ENCODE measurements at places on chromosomes 2 and 18.

- DNase-seq, result no peak
These were observed 40.5 kb upstream of the POLE4 start for GRCh38 chr2:74917702-74918619.

DNA sequence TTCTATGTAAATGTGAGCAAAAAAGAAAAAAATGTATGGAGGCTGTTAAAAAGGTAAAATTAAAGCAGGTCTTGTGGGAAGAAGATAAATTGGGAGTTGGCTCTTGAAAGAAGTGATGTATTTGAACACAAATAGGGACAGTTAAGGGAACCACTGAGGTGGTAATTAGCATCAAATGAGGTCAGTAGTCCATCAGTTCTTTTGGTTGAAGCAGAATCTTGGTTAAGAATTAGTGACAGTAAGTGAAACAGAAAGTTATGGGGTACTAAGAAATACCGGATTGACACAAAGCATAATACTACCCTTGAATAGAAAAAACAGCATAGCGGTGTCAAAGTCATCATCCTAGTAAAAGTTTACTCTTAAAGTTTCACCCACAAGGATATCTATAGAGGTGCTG, 352.6 kb upstream of the VRK2 start:
- no peak for DNase-seq

DNA sequence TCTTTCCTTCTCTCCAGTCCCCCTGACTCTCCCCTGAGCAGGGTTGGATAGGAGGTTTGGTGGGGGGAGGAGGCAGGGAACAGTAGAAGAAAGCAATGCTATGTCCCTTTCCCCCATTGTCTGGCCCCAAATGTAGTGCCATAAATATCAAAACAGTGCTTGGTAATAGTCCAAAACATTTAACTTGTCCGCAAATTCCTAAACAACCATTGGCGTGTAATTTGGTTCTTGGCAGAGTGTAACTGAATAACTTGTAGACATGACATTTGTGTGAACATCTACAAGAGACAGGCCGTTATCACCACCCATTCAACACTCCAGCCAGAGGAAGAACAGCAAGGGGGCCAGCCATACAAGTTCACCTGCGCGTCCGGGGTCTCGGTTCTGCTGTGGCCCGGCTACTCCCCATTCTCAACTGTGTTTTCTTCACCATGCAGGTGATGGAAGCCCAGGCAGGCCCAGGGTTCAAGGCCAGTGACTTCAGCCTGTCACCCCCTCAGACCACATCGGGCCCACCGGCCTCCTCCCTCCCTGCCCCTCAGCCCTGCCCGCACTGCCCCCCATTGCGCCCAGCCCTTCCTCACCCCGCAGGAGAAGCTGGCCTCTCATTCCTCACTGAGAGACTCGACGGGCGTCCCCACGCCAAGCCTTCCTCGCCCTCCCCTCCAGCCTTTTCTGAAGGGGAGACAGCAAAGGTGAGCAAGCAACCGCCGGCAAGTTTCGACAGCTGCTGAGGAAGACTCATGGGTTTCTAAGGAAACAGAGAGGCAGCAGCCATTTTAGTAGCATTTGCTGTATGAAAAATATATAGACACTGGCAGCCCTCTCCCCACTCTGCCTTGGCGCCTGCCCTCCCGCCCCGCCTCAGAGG, 699 bp upstream of the RAPGEF4 start:
- no peak for DNase-seq

DNA sequence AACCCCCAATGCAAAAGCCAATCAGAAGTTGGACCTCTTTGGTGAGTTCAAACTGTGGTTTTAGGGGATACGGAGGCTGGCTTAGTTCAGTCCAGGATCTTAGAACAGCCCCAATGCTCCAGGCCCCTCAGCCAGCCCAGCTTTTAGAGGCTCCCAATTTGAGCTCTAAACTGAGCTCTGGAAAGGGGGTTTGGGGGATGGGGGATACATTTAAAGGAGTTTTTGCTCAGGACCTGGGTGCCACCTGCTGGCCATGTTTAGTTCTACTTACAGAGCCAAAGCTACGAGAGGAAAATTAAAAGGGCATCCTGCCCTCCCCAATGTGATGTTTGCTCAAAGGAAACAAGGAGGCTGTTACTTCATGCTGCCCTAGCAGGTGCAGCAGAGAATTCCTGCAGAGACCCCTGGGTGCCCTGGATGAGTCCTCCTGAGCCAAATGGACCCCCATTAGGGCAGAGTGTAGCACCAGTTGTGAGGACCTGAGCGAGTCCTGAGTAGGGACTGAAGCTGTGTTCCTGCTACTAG, 15.9 kb upstream of the TMEM214 start:
- DNase-seq, result no peak
